ENCODE measurements at places on chromosomes 7 and 10.
A peak's percentile ranks its signal among the peaks of the same experiment; 100 is the strongest.

DNA sequence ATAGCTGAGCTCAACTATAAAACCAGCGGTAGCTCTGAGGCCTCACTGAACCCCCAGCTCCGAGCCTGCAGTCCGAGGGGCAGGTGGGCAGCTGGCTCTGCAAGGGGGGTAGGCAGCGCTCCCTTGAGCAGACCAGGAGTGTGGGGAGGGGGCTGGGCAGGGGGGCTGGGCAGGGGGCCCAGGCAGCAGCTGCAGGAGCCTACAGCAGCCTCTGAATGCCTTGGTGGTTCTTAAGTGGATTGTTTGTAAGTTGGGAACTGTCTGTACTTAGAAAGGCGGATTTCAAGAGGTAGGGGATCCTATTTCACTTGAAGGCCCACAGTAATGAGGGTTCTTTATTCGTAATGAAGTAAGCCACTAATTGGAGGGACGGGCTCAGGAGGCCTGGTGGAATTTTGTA lies 72.3 kb downstream of the ICA1 start:
- DNase-seq, result no peak

DNA sequence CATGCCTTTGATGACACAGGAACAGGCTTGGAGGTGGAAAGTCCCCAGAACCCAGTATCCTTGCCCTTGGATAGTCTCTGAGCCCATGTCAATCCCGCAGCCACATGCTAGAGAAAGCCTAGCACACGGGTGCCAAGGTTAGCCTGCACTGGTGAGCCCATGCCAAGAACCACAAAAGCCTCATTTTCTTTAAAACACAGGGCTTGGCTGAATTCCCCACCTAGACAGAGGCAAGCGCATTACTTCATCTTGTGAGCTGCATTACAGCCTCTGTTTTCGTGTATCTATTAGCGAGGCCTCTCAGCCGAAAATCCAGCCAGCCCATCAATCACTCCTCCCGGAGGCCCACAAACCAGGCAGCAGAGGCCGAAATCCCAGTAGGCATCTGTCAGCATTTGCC lies 314.9 kb upstream of the AUTS2 start:
- no peak for DNase-seq

- DNase-seq, result no peak
Measured at GRCh38 chr10:42623929-42624328, 14.4 kb downstream of the ZNF33B start.

GRCh38 chr7:119561751-119562150 lies 711.2 kb upstream of the KCND2 start:
- DNase-seq, result no peak

DNA sequence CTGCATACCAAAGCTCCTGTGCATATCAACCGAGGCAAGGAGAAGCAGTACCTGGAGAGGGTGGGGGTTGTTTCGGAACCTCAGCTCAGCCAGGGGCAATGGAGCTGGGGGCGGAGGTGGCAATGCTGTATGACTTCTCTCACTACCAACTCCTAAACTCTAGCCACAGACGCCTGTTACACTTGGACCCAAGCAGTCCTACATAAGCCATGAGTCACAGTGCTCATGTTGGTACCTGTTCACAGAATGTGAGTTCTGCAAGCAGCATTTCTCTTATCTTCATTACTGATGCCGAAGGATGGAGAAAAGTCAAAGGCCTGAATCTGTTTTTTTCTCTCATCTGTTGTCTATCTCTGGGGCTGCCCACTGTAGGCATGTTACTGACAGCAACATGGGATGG lies 3.2 kb upstream of the RAB18 start:
- DNase-seq, result no peak

GRCh38 chr7:139036901-139037300 lies 1.1 kb upstream of the ZC3HAV1L start:
- no peak for DNase-seq

DNA sequence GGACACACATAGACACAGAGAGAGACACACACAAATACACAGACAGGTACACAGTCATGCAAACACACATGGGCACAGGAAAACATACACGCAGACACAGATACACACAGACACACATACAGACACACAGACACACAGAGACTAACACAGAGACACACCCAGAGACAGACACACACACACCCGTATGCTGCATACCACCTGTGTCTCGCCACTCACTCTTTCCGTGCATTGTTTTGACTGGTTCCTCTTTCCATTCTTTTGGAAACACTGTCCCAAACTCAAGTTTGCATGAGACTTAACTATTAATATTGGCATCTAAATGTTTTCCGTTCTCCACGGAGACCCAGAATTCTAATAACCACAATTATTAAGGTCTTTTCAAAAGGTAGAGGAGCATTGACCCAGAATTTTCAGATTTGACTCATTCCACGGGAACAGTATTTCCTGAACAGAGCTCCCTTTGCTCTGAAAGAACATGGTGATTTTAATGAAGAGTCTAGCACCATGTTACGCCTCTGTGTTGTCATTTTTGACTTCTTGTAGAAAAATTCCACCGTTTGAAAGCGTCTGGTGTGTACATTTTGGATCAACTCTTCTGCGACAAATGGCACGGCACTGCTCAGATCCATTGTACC lies 141.2 kb upstream of the RNF32 start:
- no peak for DNase-seq

- DNase-seq, result no peak
Measured at GRCh38 chr7:99525713-99526440, 21.4 kb downstream of the ZKSCAN5 start.

DNA sequence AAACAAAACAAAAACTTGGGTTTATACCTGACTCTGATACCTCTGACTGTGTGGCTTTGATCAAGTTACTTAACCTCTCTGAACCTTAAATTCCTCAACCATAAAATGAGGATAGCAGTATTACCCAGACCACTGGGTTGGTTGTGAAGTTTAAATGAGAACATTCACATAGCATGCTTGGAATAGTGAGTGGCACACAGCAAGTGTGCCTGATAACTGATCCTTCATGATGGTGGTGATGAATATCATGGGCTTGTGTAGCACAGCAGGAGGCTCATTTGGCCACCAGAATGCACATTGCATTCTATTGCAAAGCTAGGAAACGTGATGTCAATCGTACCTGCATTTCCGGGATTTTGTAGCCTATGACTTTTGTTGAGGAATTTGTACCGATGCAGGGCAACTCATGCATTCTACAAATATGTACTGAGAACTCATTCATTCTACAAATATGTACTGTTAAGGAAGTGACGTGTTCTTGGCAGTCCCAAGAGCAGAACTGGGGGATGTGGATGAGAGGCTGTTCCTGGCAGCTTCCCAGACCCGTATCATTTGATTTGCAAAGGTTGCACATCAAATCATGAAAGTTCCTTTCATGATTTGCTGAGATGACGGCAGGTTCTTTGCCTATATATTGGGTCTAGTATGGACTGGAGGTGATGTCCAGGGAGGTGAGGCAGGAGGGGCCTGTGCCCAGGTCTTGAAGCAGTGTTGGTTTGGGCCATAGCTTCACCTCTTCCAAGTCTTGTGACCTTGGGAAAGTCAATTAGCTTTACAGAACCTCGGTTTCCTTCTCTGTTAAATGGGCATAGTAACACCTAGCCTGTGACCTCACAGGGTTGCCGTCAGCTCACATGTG lies 94.6 kb upstream of the SMNDC1 start:
- DNase-seq, result no peak

DNA sequence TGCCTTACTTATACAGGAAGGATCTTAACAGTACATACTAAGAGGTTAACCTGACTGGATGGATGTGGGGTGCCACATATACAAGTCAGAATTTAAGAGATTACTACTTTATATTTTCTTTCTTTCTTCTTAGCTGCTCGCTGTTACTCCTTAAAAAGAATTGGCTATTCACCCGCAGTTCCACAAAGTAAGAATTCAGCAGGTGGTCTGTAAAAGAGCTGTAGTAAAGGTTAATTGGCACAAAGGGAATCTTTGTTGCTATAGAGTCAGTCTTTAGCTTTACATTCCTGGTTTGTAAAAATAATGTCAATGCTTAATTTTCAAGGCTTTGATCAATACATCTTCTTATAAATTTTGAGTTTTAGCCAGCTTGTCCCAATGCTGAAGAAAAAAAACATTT lies 43.2 kb downstream of the RALA start:
- DNase-seq, result no peak

GRCh38 chr7:151273651-151274390 lies 25.3 kb upstream of the SMARCD3 start:
- DNase-seq, result no peak

GRCh38 chr7:31175672-31176071 lies 123.6 kb downstream of the ADCYAP1R1 start:
- no peak for DNase-seq

DNA sequence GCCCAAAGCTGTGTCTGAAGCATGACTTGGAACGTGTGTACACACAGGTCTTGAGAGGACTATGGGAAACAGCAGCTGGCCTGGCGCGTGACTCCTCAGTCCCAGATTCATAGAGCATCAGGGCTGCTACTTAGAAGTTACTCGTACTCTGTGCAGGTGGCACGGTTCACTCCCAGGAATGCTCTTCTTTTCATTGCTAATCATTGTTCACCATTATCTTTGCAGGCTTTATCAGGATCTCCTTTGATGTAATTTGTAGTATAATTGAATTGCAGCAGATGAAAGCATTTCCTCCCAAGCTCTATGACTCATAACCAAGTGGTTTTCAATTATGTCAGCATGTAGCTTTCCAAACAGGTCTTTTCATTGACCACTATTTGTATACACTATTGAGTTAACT lies 938.9 kb downstream of the NRG3 start:
- DNase-seq, result no peak

- DNase-seq, result peak; percentile 41
Measured at GRCh38 chr7:149496642-149497391, 792 bp downstream of the ZNF746 start.
